ENCODE measurements at places on chromosomes 6 and 20. TPM values are rescaled to one million over a fixed set of nuclear protein-coding genes. Genes with fewer than 3 reads are reported as not detected.

GRCh38 chr20:45223136-45223535 lies 2.0 kb downstream of the SEMG2 start:
- H3K4me3 ChIP-seq = no peak overlapping the region
- H3K27ac ChIP-seq = no peak overlapping the region
- H3K27me3 ChIP-seq = no peaks in the 10 kb centered on the region
- H3K4me1 ChIP-seq = no peaks in the 10 kb centered on the region
- H3K36me3 ChIP-seq = no peaks in the 10 kb centered on the region

GRCh38 chr6:12884983-12885382 lies 168.4 kb downstream of the PHACTR1 start:
- H3K27ac ChIP-seq = no peak overlapping the region
- H3K36me3 ChIP-seq = no peaks in the 10 kb centered on the region
- no peaks in the 10 kb centered on the region for H3K27me3 ChIP-seq
- no peak overlapping the region for H3K4me3 ChIP-seq
- no peaks in the 10 kb centered on the region for H3K4me1 ChIP-seq

- H3K4me3 ChIP-seq = no peak overlapping the region
- no peaks in the 10 kb centered on the region for H3K36me3 ChIP-seq
- no peaks in the 10 kb centered on the region for H3K4me1 ChIP-seq
- no peak overlapping the region for H3K27ac ChIP-seq
- H3K27me3 ChIP-seq = no peaks in the 10 kb centered on the region
These were observed 243.1 kb upstream of the FLRT3 start for GRCh38 chr20:14580418-14581074.

- H3K27ac ChIP-seq = no peak overlapping the region
- DNase-seq = no peak
- no peaks in the 10 kb centered on the region for H3K27me3 ChIP-seq
- H3K4me1 ChIP-seq = no peaks in the 10 kb centered on the region
- H3K36me3 ChIP-seq = no peaks in the 10 kb centered on the region
These were observed 687.4 kb downstream of the EPM2A start for GRCh38 chr6:145047891-145048290.

C4A gene
- 64.7 TPM for polyA plus RNA-seq

Measured in small intestine (tissue), 16 donors.